ENCODE measurements at places on chromosomes 16 and 17.

GRCh38 chr16:782766-783403, 5.3 kb downstream of the RPUSD1 start:
- no peak for DNase-seq

DNA sequence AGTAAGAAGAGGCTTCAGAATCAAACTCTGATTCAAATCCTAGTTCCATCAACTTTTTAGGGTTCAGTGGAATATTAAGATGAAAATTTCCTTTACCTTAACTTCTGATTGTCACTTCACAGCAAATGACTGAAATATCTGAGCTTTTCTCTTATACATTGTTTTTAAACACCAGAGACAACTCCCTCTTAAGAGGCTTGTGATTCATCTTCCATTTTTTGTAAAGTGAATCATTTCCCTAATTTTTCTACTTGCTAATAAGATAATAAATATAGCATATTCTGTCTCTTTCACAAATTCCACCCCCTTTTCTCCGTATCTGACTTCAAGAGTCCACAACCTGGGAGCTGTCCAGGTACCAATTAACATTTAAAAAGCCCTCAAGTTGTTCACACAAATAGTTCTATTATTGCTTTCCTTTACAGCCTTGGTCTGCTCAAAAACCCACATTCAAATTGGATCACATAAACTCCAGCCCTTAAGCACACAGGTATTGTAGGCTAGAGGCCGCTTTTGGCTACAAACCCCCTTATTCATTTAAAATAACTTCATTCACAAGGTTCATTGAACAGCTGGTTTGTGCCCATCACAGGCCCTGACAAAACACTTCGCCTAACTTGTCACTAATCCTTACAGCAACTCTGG, 14.1 kb upstream of the UTP6 start:
- no peak for DNase-seq

GRCh38 chr17:17356931-17357270, 53.7 kb downstream of the NT5M start:
- no peak for DNase-seq

DNA sequence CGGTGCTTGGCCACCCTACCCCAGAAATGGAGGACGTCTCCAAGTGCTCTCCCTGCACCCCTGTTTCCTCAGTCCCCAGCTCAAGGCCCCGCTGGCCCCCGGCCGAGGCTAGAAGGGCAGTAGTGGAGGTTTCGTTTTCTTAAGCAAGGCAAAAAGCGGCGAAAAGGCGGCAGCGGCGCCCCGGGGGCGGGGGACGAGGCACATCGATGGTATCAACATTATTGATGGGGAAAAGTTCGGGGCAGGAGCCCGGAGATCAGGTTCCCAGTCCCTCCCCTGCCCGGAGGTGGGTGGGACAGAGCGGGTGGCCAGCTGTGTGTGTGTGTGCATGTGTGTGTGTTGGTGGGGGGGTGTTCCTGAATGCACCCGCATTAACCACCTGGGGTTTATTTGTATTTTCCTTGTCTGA, 4.1 kb upstream of the SALL1 start:
- DNase-seq = no peak

- DNase-seq = no peak
Observed at GRCh38 chr16:9412915-9413264, 321.4 kb downstream of the HAPSTR1 start.

DNA sequence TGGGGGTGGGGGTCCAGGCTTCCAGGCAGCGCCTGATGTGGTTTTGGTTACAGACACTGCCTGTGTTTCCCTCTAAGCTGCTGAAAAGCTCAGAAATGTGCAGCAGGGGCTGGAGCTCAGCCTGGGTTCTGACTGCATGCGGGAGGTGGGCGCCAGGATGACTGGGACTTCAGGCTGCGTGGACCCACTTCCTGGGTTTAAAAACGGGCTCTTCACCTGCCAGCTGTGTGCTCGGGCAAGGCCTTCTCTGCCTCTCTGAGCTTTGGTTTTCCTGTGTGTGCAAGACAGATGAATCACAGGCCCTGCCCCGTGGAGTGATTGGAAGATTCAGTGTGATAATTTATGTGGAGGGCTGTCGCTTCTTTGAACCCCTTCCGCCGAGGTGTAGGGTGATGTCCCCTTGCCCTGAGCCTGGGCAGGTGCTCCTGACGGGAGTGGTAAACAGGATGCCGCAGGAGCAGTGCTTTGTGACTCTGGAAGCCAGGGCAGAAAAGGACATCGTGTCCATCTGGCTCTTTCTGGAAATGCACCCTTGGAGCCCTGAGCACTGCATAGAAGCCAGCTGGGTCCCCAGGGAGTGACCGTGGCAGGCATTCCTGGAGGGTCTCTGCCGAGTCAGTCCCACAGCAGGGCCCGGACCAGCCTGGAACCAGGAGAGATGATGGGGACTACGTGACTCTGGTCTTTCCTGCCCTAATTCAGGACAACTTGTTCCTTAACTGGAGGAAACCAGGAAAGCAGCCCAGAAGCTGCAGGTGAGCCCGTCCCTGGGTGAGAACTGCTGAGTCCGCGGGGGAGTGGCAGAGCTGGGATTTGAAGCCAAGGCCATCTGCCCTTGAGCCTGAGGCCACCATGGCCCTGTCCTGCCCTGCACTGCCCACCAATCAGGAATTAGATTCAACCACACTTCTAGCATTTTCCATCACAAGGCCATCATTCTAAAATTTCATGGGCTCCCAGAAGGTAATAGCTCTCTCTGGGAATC, 28.5 kb upstream of the SLC7A5 start:
- peak; percentile 30 for DNase-seq

DNA sequence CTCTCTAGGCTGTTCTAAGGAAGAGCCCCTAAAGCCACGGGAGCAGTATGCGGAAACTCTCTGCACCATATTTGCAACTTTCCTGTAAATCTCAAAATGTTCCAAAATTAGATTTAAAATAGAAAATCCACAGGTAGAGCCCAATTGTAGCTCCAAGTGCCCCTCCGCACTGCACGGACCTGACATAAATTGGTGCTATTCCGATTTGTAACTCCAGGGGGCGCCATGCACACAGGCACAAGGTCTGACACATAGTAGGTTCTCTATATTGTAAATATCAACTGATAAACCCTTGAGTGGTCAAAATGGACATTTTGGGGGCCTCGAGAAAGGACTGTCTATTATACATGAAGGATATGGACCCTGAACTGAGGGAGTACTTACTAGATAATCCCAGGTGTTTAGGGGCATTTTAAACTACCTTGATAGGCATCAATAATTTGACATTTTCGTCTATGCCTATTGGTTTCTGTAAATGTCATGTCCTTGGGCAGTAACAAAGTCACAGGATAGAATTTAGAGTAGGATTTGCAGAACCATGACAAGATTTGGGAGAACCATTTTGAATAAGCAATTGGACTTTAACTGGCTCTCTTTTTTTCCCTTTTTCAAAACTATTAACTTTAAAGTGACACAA, 36.6 kb upstream of the TMEM132E start:
- peak; percentile 60 for DNase-seq

DNA sequence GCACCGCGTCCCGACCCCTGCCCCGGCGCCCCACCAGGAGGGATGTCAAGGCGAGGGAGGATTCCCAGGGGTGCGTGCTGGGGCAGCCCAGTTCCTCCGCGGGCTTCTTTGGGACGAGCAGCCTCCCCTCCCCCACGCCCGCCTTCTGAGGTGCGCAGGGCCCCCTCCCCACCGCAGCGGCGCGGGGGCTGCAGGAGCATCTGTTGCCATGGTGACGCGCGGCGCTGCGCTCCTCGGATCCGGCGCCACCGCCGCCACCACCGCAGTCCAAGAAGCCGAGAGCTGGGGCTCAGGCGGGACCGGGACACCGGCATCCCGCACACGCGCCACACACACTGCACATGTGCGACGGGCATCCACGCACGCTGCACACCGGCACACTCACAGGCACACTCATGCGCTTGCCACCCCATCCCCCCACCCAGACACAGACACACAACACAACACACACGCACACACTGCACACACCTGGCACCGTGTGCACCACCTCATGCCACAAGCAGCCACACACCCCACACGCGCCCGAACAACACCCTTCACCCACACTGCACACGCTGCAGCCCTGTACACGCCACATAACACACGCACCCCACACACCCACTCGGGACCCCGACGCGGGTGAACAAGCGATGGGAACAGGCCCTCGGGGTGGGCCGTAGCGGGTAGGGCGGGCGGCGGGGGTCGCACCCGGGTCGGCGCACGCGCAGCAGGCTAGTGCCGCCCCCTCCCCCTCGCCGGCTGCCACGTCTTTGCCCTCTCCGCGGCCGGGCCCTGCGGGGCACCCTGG, 17.0 kb downstream of the ENPP7 start:
- DNase-seq = no peak

- DNase-seq = no peak
Observed at GRCh38 chr16:3945751-3946603, 65.5 kb upstream of the CREBBP start.

DNA sequence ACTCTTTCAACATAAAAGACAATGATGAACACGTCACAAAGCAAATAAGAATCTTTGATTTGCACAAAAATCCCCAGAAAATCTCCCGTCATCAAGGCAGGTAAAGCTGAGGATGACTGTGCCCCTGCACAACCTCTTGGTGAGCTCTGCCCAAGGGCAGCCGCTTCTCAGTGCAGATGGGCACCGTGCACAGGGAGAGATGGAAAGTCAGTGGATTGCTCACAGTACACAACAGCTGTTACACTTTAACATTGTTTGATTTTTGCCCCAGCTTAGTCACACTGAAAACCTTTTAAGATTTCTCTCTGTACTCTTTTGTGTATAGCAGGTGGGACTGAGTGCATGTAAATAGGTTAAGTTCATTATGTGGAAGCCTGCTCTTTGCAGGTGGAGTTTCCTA, 104.2 kb downstream of the CDK5R1 start:
- DNase-seq = no peak

- DNase-seq = peak; percentile 20
Observed at GRCh38 chr17:41404024-41404671, 6.7 kb upstream of the KRT31 start.

DNA sequence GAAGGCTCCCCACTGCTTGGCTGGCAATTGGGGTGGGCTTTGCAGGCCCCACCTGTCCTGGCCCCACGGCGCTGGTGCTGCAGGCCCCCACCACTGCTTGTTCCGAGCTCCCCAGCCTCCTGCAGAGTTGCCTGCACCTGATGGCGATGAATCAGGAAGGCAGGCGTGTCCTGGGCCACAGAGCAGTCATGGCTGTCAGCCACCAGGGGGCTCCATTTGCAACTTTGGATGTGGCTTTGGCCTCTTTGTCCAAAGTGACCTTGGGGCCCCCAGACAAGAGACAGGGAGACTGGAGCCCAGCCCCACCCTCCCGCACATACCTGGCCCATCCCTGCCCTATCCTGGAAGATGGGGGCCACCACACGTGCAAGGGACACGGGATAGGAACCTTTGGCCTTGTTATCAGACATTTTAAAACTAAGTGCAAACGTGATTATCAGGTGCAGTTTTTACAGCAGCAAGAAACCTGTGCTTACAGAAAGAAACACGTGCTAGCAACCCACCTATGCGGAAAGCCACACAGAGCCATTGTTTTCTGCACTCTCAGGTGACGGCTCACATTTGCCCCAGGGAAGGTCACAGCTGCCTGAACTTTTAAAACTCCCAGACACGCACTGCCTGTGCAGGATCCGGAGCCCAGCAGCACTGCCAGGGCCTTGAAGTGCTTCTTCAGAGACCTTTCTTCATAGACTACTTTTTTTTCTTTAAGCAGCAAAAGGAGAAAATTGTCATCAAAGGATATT, at the start of gene DNASE1:
DNASE1 (plus strand) TSS at position 443 of the 743 bp plus-strand sequence. CDS start 683 bp downstream, outside the sequence.
- DNase-seq = peak; percentile 63

DNA sequence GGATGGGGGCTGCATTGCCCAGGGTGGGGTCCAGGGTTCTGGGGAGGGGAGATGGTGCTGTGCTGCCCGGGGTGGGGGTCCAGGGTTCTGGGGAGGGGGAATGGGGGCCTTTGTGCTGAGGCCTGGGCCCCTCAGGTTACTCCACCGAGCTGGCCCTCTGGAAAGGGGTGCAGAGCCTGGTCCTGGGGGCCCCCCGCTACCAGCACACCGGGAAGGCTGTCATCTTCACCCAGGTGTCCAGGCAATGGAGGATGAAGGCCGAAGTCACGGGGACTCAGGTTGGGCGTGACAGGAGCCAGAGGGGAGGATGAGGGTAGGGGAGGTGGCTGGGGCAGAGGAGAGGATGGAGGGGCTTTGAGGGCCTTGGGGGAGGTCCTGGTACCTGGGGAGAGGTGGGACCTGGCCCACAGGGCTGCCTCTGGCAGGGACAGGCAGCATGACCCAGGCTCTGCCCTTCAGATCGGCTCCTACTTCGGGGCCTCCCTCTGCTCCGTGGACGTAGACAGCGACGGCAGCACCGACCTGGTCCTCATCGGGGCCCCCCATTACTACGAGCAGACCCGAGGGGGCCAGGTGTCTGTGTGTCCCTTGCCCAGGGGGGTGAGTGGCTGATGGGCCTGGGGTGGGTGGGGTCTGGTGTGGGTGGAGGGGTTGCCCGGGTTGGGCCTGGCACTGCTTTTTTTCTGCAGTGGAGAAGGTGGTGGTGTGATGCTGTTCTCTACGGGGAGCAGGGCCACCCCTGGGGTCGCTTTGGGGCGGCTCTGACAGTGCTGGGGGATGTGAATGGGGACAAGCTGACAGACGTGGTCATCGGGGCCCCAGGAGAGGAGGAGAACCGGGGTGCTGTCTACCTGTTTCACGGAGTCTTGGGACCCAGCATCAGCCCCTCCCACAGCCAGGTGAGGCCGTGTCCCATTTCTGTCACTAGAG, 7.8 kb downstream of the ITGAX start:
- DNase-seq = no peak

GRCh38 chr17:78446833-78447232, 68.4 kb downstream of the PGS1 start:
- no peak for DNase-seq

DNA sequence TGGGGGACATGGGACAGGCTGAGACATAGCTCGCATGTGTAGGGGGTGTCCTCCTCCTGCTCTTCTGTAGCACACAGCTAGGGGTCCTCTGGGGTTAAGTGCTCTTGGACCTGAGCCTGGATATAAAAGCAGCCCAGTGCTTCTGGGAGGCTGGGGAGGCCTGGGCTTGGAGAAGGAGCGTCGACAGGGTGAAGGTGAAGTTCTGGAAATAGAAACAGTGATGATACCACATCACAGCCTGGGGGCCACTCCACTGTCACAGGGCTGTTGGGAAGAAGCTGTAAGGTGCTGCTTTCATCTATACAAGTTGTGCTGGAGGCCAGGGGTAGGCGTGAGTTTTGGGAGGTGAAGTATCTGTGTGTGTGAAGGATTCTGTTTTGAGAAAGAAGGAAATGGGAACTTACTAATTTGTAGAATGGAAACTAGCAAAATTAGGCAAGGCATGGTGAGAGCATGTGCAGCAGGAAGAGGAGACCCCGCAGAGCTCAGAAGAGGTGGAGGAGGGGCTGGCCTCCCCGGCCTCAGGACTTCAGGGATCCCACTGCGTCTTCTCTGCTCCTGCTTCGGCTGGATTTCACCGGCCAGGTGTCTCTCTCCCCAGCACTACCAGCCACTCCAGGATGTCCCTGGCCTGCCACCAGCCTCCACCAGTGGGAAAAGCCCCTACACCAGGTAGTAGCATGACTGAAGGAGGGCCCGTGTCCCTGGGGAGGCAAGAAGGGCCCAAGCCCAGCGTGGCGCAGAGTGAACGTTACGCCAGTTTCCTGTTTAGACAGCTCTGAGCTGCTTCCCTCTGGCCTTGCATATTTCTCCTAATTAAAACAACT, 19.4 kb downstream of the PLCG2 start:
- DNase-seq = no peak
